ENCODE measurements at places on chromosomes 5 and 9.

DNA sequence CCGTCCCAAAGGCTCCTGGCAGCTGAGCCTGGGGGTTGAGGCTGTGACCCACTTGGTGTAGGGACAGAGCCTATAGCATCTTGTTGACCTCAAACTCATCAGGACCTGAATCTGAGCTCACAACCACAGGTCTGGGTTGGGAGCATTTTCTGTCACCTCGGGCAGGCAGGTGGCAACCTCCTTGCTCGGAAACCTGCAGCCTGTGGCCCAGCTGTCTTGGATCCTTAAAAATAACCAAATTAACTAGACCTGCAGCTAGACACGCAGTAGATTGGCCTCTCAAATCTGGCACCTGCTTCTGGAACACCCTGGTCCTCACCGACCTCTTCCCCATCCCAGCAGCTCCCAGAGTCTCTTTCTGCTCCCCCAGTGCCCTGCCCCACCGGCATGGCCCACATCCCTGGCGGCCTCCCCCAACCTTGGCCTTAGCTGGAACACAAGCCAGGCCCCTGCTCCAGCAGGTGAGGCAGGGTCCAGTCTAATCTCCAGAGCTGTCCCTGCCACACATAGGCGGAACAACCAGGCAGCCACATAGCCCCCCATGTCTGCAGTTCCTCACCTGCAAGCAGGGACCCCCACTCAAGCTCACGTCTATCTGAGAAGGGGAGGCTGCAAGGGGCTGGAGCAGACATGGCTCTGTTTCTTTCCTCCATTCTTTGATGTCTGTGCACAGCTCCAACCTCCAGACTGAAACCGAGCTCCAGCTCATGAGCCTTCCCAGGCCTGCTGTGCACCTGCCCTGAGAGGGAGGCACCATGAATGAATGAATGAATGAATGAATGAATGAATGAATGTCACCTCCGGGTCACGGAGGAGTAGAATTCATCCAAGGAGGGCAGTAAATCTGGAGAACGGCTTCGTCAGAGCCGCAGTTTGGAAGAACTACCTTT is 28.3 kb downstream of the PAEP start:
- no peak for DNase-seq

GRCh38 chr5:149378241-149378820 is 761 bp downstream of the IL17B start:
- no peak for DNase-seq

- DNase-seq: peak; percentile 93
Measured at GRCh38 chr5:140295414-140295813, 7.5 kb downstream of the PFDN1 start.

DNA sequence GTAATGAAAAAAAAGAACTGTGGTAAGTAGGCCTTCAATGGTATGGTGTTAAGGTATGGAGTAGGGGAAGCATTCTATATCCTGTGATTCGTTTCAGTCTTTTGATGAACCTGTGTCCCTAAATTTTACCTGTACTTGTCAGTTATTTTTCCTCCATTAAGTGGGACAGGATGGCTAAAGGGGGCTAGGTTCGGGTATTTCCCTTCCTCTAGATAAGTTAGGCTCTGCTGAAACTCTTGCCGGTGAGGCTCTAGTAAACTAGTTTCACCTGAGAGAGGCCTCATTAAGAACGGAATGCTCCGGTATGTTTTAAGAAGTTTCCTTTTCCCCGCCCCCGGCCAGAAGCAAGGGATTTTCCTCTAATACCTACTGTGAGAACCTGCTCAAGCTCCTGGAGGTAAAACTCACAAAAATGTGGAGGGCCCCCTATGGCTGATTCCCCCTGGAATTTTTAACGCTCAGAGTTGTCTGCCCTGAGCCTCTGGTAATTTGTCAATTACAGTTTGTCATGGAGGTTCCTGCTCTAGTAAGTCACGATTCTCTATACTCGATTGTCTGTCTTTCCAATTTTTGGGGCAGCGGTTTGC is 87.7 kb downstream of the MACIR start:
- DNase-seq: no peak

DNA sequence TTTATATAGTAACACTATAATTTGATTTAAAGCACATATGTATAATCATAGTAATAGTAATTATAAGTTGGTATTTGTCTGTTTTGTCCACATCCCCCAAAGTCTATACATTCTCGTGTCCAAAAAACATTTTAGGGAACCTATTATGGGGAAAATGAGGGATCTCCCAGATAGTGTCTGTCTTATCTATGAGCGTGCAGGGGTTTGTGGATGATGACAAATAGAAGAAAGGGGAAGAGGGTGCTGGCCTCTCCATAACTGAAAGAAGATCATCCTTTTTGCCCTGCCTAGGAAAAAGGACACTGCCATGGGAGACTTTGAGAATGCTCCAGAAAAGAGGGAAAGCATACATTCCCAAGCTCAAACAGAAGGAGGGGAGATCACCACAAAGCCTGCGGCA is 45.3 kb downstream of the C5orf22 start:
- no peak for DNase-seq

- DNase-seq: no peak
Measured at GRCh38 chr5:141558150-141558549, 60.6 kb downstream of the DIAPH1 start.

GRCh38 chr9:13378154-13378553 is 98.7 kb upstream of the MPDZ start:
- no peak for DNase-seq

DNA sequence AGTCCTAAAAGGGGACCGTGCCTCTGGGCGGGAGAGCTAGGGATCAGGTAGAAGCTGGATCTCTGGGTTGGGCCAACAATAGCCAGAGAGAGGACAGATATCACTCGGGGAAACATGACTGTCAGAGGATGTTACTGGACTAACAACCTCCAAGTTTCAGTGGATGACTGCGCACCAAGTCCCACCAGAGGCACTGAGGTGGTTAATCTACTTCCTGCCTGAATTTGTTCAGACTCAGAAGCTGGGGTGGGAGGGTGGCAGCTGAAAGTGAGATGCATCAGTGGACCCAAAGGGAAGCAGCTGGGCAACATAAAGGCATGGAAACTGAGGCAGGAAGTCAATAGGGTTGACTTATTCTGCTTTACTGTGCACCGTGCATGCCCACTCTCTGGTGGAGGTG is 130.1 kb upstream of the SLC44A1 start:
- no peak for DNase-seq

GRCh38 chr5:159773062-159773924 is 143.0 kb upstream of the ADRA1B start:
- DNase-seq: peak; percentile 71

All from fibroblast of skin of left quadriceps (primary cell).